Fibroblast of skin of right quadriceps (primary cell): ENCODE measurements at places on chromosomes 3 and 15.

DNA sequence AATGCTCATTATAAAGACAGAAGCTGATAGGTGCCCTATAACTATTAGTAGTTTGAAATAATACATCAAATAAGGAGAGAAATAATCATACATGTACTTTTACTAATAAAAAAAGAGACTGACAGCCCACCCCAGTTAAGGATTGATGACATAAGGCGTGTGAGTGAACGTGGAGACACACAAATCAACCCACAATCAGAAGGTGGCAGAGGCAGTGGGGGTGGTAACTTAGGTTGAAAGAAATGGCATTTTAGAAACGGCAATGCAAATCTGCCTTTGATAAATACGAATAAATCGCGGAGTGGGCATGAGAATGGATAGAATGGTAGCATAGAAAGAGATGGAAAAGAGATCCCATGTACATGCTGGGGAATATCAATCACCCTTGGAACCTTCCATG is 256.2 kb upstream of the ATP10A start:
- DNase-seq: no peak

- no peak for DNase-seq
Measured at GRCh38 chr3:35549690-35550089, 89.6 kb upstream of the ARPP21 start.

DNA sequence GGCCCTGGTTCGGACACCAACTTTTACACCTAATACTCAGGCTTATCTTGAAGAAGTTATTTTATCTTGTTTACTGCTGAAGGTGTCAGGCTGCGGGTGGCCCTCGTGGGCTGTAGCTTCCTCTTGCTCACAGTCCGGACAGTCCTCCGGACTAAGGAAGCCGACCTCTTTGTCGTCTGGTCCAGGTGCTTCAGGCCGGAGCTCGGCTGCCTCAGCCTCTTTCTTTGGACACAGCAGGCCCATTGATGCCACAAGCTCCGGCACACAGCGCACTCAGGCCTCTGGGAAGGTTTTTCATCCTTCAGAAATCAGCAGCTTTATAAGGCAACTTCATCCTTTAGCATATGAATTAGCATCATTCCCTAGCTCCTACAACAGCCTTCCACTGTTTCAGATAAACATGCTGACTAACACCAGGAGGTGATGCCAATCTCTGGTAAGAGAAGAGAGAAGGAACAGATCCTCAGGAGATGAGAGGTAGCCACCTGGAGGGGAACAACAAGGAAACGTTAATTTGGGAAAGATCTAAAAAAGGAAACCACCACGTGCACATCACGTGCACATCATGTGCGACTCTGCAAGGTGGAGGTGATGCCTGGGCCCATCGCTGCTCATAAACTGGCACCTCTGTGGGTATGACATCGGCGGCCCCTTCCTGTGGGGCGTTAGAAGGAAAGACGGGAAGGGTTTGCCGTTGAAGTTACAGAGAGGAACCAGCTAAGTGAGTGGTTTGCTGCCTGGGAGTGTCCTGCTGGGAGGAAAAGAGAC is 4.4 kb upstream of the CHAC1 start:
- no peak for DNase-seq

GRCh38 chr3:51501833-51502561 is 2.2 kb upstream of the DCAF1 start:
- DNase-seq: peak; percentile 62

DNA sequence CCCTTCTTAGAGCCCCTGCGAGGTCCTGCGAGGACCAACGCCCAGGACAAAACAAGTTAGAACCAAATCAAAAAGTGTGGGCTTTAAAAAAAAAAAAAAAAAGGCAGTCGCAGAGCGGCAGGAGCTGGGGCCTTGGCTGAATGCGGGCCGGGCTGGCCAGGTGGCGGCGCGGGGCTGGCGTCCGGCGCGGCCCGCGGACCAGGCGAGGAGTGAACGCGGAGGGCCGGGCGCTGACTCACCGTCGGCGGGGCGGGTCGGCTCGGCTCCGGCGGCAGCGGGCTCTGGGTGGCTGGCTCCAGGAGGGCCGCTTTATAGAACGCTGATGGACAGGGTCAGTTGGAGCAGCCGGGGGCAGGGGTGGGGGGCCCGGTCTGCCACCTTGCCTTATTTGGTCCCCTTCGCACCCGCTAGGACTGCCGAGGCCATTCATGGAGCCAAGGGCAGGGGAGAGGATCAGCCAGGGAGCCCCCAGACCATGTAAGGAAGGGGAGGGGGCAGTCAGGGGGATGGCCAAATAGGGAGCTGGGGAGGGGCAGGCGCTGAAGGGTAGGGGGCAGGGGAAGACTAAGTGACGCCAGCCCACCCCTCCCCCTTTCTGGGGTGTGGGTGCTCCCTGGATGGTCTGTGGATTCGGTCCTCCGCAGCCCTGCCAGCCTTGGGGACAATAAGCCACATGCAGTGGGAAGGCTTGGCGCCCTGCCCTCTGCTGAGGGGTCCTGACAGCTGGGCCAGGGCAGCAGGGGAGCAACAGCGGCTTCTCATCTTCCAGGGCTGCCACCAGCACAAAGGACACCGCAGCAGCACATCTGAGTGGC is at the start of gene ACTC1:
ACTC1 (minus strand) TSS at position 283 of the 815 bp plus-strand sequence. CDS start 741 bp downstream, outside the sequence.
- DNase-seq: peak; percentile 39

DNA sequence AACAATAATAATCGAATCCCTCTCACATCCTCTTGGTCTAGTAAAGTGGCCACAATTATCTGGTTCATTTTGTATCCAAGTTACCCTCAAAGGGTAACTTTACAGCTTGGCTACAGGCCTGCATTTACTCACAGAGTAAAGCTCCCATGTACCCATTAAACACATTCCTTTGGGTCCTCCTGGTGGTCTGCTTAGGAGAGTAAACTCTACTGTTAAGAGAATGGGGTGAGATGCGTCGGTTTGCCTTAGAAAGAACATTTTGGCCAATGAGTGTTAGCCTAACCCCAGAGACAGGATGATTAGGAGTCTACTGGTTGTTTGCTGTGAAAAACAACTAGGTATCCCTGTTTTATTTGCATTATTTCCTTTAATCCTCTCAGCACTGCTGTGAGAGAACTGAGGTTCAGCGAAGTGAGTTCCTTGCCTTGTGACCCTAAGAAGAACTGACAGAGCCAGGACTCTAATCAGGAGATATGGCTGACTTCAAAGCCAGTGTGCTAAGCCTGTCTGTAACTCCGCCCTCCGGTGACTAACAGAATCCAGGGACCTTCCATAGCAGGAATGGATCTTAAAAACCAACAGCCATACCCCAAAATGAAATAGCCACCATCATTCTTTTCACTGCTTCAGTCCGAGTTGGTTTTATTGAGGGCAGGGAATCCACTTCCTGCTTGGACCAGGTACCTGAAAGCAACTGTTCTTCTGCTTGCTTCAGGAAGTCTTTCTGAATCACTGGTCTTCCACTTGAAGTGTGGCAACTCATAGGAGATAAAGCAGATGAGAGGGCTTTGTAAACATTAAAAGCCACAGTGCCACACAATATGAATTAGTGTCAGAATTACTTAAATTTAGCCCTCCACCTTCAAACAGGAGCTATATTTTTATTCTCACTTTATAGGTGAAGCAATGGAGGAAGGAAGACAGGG is 317.3 kb upstream of the WNT5A start:
- DNase-seq: no peak

GRCh38 chr15:83837945-83838571 is 184.1 kb downstream of the ADAMTSL3 start:
- peak; percentile 11 for DNase-seq

DNA sequence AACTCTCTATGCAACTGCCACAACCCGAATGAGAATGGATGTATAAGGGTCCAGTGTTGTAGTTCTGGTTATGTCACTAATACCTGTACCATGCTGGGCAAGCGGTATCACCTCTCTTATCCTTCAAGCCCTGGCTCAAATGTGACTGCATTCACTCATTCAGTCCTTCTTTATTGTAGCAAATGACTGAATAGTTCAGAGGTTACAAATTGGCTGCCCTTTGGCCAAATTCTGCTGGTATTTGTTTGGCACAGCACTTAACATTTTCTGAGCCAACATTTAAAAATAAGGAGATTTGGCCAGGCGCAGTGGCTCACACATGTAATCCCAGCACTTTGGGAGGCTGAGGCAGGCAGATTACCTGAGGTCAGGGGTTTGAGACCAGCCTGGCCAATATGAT is 47.5 kb downstream of the DLEC1 start:
- no peak for DNase-seq

DNA sequence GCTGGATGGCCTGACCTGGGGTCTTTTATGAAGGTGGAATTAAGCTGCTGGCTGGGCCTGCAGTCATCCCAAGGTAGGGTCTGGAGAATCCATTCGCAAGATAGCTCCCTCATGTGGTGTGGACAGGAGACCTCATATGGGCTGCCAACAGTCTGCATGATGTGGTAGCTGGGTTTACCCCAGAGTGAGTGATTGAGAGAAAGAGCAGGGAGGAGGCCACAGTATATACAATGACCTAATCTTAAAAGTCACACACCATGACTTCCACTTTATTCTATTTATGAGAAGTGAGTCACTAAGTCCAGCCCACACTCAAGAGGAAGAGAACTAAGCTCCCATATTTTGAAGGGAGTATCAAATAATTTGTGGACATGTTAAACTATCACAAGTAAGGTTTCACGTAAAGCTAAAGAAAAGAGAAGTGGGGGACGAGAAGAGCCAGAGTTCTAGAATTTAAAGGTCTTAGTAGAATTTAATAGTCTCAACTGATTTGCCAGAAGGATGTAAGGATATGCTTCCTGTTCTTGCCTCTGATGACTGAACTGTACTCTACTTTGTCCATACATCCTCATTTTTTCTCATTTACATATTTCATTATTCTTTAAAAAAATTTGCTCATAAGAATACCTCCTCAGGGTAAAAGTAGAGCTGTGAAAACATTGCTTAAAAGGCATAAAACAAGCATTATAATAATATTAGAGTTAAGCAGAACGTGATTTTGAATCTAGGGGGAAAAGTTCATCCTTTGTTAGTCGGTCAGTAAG is 184.4 kb downstream of the PEX5L start:
- DNase-seq: peak; percentile 45

DNA sequence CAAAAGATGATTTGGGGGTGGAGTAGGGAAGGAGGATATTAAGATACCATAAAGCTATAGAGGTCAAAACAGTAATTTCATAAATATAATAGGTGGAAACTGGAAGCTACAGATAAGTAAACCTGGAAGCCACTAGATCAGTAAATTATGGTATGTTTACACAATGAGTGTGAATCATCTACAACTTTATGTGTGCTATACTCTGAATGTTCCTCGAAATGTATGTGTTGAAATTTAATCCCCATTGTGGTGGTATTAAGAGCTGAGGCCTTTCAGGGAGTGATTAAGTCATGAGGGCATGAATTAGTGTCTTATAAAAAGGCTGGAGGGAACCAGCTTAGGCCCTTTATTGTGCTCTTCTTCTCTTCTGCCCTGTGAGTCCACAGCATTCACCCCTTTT is 25.2 kb downstream of the EOMES start:
- peak; percentile 57 for DNase-seq

DNA sequence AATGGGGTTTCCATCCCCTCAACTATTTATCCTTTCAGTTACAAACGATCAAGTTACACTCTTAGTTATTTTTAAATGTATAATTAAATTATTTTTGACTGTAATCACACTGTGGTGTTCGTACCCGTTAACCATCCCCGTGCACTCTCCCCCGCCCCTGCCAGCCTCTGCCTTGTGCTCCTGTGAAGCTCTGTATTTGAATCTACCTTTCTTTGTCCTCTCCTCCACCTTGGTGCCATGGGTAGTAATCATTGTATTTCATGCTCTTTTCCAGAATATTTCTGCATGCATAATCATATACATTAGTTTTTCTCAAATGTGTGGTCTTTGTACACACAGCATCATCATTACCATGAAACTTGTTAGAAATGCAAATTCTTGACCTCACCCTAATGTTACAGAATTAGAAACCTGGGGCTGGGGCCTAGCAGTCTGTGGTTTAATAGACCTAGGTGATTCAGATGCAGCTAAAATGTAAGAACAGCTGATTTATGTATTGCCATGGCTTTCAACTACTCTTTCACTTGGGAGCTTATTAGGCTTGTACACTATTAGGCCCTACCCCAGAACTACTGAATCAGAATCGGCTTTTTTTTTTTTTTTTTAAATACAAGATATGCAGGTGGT is 91.5 kb downstream of the STT3B start:
- no peak for DNase-seq

GRCh38 chr15:59268168-59268851 is 61.7 kb downstream of the LDHAL6B start:
- peak; percentile 76 for DNase-seq

GRCh38 chr15:64566629-64567427 is 106.5 kb downstream of the ZNF609 start:
- no peak for DNase-seq

- DNase-seq: no peak
Measured at GRCh38 chr3:63580151-63580550, 72.3 kb upstream of the SNTN start.

DNA sequence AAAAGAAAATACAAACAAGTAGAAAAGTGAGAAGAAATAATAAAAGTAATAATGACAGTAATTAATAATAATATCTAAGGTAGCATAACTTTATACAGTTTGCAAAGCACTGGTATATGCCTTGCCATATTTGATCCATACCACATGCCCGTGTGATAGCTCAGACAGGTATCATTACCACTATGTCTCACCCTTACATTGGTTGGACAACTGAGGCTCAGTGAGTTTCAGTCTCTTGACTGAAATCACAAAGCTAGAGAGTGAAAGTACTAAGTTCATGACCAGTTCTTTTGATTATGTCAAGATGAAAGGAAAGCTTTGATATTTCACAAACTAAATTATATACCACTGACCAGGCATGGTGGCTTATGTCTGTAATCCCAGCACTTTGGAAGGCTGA is 408.9 kb downstream of the GAP43 start:
- DNase-seq: no peak

- no peak for DNase-seq
Measured at GRCh38 chr3:124793054-124793739, 62.9 kb downstream of the UMPS start.

DNA sequence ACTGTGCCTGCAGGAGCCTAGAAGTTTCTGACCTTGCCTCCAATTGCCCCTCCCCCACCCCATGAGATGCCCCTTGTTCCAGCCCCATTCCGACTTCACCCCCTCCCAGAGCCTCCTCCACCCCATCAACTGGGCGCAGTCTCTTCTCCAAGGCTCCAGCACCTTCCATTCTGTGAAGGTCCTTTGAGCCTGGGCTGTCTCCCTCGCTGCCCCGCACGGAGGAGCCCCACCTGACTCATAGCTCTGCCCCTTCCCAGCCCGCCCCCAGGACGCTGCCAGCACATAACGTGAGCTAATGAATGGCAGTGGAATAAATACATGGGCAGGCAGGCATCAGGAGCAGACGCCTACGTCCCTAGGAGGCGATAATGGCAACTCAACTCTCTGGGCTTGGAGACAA is 113.1 kb downstream of the NUP210 start:
- no peak for DNase-seq
